T-helper 22 cell (primary cell): ENCODE measurements at places on chromosomes 4 and X.

DNA sequence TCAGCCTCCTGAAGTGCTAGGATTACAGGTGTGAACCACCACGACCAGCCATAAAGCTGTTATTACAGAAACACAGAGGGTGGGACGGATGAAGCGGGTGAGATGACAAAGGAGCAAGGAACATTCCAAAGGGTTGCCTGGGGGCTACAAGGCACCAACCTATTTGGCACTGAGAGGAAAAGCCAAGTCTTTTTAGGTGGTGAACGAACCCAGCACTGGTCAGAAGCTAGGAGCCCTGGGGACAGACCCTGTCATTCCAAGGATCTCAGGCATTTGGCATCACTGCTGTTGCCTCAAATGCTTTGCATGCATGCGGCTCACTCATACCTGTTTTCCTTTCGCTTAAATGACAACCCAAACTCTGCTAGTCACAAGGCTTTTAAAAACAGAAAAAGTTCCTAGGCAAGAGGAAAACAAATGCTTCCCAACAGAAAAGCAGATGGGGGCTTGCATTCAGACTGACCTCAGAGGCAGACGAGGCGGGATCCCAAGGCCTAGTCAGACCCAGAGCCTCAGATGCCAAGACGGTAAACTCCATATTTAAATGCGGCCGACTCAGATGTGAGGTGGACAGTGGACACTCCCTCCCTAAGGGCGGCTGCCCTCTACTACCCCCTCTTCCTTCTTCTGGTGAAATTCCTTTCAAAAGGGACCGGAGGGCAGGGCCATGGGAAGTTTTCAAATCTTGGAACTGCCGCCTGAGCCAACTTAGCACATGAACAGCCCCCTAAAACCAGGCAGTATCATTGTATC lies 4.5 kb downstream of the MAP7D2 start:
- no peak for DNase-seq

DNA sequence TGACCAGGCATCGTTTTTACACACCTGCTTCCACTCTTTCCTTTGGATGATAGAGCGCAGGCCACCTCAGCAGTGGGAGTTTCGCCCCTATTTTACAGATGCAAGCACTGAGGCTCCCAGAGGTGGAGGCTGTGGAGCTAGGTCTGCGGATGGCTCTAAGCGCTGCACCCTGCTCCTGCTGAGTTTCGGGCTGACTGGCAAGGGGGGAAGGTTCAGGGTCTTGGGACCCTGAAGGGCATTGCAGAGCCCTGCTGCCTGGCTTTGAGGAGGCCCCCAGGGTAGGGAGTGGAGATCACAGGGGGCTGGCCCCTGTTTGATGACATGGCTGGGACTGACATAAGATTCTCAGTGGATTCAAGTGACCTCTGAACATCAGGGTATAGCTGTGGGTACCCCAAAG lies 62.8 kb upstream of the NKX1-1 start:
- DNase-seq = no peak

DNA sequence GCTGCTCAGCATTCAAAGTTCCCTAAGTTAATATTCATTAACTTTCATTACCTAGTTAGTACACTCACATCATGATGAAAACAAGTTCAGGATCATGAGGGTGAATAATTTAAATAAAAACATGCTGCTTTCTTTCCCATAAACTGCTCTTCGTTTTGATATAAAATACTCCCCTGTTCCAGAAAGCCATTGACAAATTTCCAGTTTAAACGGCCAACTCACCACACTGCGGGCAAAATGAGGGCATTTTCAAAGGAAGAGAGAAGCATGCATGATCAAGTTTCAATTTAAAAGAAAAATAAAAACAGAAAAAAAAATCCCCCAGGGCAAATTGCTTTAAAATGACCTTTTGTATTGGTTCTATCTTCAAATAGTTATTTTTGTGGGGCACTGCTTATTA lies 69.6 kb downstream of the EPHA5 start:
- no peak for DNase-seq

DNA sequence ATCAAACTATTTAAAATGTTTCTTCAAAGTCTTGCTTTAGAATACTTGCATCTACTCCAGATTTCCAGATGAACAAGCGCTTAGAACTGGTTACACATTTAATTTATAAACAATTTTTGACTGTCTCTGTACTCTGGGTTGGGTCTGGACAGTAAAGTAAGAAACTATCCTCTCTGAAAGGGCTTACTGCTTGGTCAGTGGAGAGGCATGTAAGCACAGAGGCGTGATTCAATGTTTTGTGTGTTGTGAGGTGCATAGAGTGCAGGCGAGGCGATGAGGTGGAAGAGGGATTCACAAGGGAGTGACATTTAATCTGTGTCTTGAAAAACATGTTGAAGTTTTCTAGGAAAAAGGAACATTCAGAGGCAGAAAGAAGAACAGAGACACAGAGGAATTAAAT lies 231.4 kb downstream of the VEGFC start:
- DNase-seq = no peak

- DNase-seq = no peak
These were observed 14.4 kb downstream of the GABRQ start for GRCh38 chrX:152652060-152652459.

DNA sequence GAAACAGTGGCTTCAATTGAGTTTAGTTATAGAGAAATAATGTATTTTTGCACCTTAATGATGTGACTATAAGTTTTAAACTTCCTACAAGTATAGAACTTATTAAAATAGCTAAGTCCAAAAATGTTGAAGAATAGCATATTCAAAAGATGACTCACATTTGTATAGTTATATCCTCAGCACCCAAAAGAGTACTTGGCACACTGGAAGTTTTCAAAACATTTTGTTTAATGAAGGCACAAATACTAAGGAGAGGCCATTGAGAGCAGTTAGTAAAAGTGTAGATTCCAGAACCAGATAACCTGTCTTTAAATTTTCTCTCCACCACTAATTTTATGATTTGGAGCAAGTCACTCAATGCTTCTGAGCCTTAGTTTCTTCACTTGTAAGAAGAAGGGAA lies 226.9 kb upstream of the MID1 start:
- no peak for DNase-seq

DNA sequence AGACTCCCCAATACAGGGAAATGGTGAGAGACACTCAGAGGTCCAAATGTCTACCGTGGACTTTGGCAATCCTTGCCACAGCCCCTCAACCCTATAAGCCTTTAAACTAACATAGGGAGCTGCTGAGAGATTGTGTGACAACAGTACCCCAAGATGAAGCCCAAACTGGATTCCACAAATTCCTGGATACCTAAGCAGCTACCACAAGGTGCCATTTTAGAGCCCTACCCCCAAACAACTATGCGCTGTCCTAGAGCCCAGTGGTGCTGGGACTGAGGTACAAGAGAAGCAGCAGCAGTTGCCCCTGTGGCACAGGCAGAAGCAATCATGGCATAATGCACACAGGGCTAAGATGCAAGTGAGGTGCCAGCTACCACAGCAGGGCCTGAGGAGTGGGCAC lies 2.7 kb upstream of the TMPRSS11F start:
- DNase-seq = no peak

DNA sequence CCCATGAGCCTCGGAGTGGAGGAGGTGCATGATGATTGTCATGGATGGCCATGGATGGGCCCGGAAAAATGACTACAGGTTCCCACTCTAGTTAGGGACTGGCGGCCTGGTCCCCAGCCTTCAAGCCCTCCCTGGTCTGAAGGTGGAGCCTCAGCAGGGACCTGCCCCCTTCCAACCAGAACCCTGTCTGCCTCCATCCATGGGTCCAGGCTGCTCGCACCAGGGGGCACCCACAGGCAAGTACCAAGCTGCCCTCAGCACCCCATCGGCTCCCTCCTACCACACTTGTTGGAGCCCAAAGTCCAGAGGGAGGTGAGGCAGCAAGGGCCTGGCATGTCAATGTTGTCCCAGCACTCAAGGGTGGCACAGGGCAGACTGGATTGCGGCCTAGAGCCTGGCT lies 2468.6 kb downstream of the PCDH7 start:
- DNase-seq = no peak

- DNase-seq = no peak
These were observed 326.4 kb downstream of the DCHS2 start for GRCh38 chr4:154164931-154165839.

DNA sequence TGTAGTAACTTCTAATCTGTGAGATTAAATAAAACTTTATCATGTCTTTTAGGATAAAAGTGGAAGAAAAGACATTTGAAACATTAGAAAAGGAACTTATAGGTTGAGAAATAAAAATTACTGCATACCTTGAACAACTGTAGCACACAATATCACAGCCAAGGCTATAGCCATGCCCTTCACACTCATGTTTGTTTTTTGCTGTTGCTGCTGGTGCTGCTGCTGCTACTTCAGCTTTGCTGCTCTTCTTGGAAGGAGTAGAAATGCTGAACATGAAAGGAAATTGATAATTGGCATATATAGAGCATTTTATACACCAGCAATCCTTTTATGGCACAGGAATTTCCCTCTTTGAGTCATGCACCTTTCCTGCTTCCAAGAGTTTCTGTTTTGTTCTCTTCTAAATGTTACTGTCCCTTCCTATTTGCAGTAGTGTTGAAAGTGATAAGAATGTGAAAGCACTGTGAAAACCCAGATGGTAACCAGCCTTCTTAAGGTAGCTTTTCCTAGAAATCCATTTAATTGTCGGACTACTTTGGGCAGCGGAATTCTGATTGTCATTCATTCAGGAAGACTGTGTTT lies at the start of gene CXCL11:
CXCL11 (minus strand) TSS at position 272 of the 582 bp plus-strand sequence; CDS start at position 189, 83 bp downstream.
- DNase-seq = no peak

DNA sequence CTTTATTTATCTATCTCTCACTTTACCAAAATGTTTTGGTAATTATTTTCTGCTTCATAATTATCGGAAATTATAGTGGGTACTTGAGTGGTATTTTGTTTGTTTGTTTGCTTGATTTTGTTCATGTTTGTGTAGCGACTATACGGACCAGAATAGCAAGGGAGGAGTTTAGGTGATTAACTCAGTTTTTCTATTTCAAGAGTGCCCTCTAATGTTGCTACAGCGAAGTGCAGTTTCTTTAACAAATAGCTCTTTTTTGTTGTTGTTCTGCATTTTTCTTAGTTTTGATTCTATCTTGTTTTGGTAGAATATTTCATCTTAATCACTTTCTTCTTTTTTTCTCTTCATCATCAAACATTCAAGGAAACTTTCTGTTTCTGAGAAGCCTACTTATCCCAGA lies 40.8 kb upstream of the QRFPR start:
- DNase-seq = no peak
